Activated CD4-positive, alpha-beta T cell treated with anti-CD3 and anti-CD28 coated beads, Interleukin-2, amount 10 ng/mL, durations not matched to agents 24 days and 14 days (primary cell): ENCODE measurements at places on chromosomes 16 and 17. TPM values are rescaled to one million over a fixed set of nuclear protein-coding genes. Genes with fewer than 3 reads are reported as not detected.

GRCh38 chr16:6892966-6893365 is 439.7 kb upstream of the RBFOX1 start:
- no peak for DNase-seq

Gene ABCC12
- not detected in 2 replicates for total RNA-seq

Gene PDILT
- total RNA-seq: not detected in 2 replicates

DNA sequence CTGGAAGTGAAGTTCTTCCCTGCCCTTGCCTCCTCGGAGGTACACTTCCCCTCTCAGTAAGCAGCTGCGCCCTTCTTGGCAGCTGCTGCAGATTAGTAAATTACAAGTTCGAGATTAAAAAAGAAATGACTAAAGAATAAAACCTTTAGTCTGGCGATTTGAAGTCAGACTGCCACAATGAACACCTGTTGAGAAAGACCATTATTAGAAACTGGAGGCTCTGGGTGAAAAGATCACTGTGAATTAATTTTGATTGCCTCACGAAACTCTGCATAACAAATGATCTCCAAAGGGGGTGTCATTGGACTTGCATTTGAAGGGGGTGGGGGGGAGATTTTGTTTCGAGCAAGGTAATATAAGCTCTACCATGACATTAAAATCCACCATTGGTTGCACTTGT is 39.3 kb downstream of the SALL1 start:
- DNase-seq: no peak

DNA sequence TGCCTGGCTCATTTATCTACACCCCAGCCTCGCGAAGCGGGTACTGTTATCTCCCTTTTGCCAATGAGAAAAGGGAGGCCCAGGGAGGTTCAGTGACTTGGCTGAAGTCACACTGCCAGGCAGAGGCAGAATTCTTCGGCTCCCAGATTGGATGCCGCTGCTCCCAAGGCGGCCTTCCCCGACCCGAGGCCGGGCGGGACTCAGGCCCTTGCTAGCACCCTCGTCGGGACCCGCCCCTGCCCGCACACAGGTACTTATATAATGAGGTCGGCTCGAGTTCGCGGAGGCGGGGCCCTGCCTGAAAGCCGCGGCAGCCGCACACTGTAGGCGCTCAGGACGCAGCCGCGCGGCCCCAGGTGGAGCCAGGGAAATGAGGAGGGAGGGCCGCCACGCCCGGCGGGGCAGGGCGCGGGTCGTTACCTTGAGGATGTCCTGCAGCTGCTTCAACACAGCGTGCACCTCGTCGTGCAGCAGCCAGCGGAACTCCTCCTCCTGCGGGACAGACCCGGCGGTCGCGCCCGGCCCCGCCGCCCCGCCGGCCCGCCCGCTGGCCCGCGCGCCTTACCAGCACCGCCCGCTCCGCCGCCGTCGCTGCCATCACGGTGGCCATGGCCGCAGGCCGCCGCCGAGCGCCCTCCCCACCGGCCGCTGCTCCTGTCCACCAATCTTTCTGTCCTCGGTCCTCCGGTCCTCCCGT is at the start of gene ROGDI:
TSS of gene ROGDI (minus strand) at position 672 of the 697 bp plus-strand sequence. CDS start at position 610, 62 bp downstream.
- peak; percentile 96 for DNase-seq

GRCh38 chr16:86069736-86070298 is 170.9 kb downstream of the IRF8 start:
- DNase-seq: no peak

DNA sequence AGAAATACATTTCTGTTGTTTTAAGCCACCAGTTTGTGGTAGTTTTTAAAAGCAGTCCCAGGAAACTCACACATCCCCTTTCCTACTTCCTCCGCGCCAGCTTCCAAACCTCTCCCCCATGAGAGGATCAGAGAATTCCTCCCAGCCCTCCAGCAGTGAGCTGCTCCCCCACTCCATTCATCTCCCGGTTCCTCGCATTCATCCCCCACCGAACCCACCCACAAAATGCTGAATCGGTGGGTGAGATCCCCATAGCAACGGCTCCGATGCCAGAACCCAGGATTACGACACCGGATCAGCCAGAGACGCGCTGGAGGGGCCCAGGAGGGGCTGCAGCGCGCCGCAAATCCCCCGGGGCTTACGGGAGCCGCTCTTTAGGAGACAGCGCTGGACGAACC is 251.4 kb upstream of the RPL38 start:
- DNase-seq: no peak

GRCh38 chr17:70405492-70406220 is 236.3 kb downstream of the KCNJ2 start:
- no peak for DNase-seq
